Activated naive CD4-positive, alpha-beta T cell treated with anti-CD3 and anti-CD28 coated beads, Interleukin-2, amount 50 U/mL, for 72 hours (primary cell): ENCODE measurements at places on chromosomes 2 and 18.

- no peak for DNase-seq
Observed at GRCh38 chr2:76678383-76679024, 843.7 kb downstream of the LRRTM4 start.

DNA sequence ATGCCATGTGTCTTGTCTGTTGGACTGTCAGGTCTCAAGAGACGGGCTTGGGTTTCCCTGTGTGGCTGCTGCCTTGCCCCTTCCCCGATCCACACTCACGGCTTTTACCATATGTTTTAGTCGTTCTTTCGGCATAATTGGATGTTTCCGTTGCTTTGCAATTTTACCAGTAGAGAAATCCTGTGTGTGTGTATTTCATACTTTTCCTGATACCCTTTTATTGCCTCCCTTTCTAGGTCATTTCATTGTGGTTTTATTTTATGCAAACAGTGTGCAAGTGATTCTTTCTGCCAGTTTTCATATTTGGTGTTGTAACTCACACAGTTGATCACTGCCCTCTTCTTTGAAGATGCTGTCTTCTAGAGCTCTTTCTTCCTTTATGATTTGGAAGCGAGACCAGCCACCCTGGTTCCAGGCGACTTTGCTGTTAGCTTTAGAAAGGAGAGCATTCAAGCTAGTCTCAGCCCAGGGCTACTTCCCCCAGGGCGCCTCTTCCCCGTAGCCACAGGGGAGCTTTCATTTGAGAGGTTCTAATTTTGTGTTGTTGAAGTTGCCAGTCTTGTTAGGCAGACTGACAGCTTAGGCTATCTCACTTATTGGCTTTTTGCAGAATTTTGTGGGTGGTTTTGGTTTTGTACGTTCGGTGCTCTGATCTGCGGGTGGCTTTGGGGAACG is 17.0 kb downstream of the SH3BP4 start:
- DNase-seq: no peak

DNA sequence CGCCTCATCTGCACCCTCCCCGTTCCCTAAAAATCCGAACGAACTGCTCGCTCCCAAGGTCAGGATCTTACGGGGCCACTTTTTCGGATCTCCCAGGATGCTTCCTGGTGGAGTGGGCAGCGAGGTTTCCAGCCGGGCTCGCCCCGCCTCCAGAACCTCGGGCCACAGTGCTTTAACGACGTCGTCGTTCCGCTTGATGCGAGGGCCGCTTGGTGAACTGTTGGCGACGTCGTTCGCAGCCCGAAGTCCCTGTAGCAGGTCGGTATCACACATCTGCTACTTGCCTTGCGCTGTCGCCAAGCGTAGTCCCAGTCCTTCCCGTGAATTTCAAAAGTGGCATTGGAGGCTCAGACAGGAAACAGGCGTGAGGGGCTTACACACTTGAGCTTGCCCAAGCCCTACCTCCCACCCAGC is 15.3 kb downstream of the EVX2 start:
- DNase-seq: no peak

DNA sequence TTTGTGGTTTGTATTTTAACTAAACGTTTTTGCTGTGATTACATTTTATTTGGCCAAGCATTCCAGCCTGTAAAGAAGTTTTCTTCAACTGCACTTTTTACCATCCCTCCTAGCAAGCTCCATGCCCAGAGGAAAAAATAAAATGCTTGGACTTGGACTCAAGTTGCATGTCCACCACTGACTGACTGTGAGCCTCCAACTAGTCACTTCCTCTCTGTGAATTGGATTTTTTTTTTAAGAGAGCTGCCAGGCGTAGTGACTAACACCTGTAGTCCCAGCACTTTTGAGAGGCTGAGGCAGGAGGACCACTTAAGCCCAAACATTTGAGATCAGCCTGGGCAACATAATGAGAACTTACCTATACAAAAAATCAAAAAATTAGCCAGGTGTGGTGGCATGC is 1185.2 kb upstream of the PIK3C3 start:
- DNase-seq: no peak

GRCh38 chr18:14925281-14925709 is 177.3 kb downstream of the ANKRD30B start:
- no peak for DNase-seq

- DNase-seq: no peak
Observed at GRCh38 chr2:204753841-204754240, 208.6 kb downstream of the PARD3B start.

DNA sequence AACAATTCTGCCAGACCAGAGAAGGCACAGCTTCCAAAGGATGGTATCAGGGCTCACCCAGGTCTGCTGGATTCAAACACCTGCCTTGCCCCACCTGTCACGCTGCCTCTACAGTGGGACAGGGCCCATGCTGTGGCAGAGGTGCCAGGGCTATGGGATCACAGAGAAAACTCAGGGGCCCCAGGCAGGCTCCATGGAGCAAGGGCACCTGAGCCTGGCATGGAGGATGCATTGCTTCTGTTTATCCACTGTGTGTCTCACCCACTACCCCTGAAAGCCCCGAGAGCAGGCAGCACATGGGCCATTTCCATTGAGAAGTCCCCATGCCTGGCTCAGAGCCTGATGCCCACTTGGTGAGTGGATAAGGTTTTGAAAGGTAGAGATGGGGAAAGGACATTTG is 76.0 kb downstream of the TNS1 start:
- DNase-seq: no peak

DNA sequence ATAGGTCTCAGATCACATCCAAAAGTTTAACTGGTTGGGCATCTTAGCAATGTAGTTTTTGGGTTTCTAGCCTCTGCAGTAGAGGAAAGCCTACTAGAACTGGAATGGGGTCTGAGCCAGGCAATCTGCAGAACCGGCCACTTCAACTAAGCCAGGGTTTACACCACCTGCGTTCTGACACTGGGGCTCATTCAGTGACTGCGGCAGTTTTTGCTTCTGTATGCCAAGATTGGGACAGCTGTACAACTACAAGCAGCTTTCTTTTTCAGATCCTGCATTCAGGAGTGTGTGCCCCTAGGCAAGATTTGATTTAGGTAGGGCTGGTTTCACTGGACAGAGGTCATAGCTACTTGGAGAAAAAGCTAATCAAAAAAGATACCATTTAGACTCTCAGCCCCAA is 43.7 kb upstream of the IGFBP5 start:
- DNase-seq: no peak

- no peak for DNase-seq
Observed at GRCh38 chr2:64650722-64651338, 2.9 kb downstream of the SERTAD2 start.

- DNase-seq: no peak
Observed at GRCh38 chr2:66702301-66702700, 267.4 kb downstream of the MEIS1 start.
